ENCODE measurements at places on chromosomes 7 and 10.

GRCh38 chr7:109836016-109836415 lies 1254.9 kb upstream of the LRRN3 start:
- no peak for DNase-seq

- DNase-seq, result no peak
Measured at GRCh38 chr10:47081264-47081663, 170.0 kb downstream of the PTPN20 start.

DNA sequence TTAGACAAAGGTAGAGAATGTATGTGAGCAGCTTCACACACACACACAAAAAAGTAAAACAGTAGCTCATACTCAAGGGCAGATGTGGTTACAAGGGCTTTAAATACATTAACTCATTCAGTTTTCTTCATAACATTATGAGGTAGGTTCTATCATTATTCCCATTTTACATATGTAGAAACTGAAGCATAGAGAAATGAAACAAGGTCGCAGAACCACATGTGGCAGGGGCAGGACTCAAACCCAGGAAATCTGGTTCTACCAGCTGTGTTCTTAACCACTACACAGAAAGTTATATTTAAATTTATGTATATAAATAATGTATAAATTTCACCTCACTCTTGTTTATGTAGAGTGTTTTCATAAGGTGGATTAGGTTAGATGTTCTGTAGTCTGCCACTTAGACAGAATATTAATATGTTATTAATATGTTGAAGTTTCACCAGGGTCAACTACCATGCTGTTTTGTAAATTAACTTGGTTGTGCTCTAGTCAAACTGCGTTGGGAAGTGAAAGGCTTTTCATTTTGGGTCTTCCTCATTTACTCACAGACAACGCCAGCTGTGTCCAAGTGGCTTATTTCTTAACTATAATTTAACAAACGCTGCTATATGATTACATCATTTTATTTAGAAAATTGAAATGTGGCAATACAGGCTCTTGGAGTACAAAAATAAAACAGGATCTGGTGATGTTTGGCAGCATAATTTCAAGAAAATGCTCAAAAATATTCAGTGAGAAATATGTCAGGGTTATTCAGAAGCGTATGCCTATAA lies 138.4 kb downstream of the MDFIC start:
- no peak for DNase-seq

GRCh38 chr10:20891338-20891714 lies 5.8 kb downstream of the NEBL start:
- no peak for DNase-seq

GRCh38 chr10:126955934-126956711 lies 50.9 kb downstream of the DOCK1 start:
- no peak for DNase-seq

DNA sequence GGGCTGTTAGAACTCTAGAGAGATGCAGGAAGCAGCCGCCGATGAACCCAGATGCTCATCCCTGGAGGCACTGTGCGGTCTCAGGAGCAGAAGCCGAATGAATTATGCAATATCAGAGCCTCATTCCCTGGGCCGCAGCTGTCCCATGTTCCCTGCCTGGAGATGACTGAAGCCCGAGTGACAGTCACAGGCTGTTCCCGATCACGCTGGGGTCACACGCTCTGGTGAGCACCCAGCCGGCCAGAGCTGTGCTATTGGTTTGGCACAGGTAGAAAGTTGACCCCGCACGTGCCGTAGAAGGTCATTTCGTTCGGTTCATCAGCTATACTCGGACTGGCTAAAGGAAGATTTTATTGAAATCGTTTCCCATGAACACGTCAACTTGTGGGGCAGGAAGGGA lies 140.5 kb upstream of the SH2B2 start:
- no peak for DNase-seq

GRCh38 chr7:133886797-133887196 lies 240.3 kb upstream of the LRGUK start:
- no peak for DNase-seq

DNA sequence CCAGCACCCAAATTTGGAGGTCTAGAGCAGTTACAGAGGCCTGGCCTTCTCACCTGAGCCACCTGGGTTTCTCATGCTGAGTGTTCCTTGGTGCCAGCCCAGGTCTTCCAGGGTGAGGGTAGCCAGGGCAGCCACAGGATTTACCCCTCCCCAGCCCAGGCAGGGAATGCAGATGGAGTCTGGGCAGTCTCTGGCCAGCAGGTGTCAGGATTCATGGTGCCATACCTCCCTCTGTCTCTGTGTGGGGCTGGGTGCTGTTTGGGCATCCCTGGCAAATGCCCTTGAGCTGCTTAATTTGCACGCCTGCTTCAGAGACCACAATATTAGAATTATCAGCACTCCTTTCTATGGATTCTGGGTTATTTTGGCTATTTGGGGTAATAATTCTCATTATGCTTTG lies 246.7 kb downstream of the GFRA1 start:
- no peak for DNase-seq

DNA sequence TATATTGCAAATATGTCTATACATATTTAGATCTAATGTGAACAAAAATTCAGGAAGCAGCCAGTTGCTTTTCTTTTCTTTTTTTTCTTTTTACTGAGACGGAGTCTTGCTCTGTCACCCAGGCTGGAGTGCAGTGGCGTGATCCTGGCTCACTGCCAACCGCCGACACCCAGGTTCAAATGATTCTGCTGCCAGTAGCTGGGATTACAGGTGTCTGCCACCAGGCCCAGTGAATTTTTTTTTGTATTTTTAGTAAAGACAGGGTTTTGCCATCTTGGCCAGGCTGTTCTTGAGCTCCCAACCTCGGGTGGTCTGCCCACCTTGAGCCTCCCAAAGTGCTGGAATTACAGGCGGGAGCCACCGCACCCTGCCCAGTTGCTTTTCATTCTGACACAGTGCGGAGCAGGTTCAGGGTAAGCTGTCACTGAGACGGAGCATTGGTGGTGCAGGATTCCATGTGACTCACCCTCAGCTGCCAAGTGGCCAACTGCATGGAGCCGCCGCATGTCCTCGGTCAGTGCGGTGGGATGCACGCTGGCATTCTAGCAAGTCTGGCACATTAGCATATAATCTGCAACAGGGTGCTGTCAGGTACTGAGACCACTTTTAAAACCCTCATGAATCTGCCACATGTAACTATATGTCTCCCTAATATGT lies 362.7 kb downstream of the DNAJB6 start:
- DNase-seq, result no peak

GRCh38 chr10:68955355-68955831 lies 577 bp upstream of the DDX21 start:
- DNase-seq, result peak; percentile 27

- DNase-seq, result no peak
Measured at GRCh38 chr7:26117142-26117807, 34.7 kb upstream of the NFE2L3 start.

DNA sequence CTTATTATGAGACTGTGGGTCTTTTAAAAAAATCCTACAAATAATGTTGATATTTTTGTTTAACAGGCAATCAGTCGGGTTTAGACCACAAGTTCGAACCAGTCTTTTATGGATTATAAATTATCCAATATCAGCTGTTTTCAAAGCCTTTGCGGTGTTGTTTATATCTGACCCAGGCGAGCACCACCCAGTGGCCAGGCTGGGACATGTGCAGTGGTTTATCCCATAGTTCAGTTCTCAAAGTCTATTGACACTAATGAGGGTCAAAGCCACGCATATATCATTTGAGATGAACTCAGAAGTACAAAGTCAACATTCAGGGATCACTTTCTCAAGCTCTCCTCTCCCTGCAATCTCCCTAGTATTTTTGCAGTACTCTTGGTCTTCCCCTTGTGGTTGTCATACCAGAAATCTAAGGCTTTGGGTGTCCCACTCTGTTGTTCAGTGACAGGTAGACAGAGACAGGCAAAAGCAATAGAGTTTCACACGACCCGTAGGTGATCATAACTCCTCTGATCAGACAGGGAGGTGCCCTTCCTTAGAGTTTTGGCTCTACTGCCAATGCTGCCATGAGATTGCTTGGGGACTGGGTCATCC lies 117.4 kb upstream of the POM121L12 start:
- DNase-seq, result no peak

GRCh38 chr10:116866066-116866465 lies 16.8 kb downstream of the ENO4 start:
- DNase-seq, result no peak

- no peak for DNase-seq
Measured at GRCh38 chr10:45429790-45430189, 55.8 kb downstream of the ALOX5 start.

DNA sequence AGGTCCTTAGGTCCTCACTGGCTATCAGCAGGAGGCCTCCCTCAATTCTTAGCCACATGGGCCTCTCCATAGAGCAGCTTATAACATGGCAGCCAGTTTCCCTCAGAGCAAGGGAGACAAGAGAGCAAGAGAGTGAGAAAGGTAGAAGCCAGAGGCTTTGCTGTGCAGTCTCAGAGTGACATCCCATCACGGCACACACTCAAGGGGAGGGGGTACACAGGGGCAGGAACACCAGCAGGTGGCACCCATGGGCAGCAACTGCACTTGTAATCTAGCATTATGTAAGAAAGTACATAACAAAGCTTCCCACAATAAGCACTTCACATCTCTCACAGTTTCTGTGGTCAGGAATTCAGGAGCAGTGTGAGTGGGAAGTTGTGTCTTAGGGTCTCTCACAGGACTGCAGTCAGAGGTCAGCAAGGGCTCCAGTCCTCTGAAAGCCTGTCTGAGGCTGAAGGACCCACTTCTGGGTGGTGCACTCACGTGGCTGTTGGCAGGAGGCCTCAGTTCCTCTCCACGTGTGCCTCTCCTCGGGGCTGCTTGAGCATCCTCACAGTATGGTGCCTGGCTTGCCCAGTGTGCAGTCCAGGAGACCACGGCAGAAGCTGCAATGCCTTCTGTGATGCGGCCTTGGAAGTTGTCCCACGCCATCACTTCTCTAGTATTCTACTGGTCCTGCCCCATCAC lies 159.4 kb downstream of the OAT start:
- DNase-seq, result no peak
